ENCODE measurements at places on chromosomes 2 and 18.

GRCh38 chr2:88540346-88540745, 86.9 kb downstream of the EIF2AK3 start:
- DNase-seq, result no peak

DNA sequence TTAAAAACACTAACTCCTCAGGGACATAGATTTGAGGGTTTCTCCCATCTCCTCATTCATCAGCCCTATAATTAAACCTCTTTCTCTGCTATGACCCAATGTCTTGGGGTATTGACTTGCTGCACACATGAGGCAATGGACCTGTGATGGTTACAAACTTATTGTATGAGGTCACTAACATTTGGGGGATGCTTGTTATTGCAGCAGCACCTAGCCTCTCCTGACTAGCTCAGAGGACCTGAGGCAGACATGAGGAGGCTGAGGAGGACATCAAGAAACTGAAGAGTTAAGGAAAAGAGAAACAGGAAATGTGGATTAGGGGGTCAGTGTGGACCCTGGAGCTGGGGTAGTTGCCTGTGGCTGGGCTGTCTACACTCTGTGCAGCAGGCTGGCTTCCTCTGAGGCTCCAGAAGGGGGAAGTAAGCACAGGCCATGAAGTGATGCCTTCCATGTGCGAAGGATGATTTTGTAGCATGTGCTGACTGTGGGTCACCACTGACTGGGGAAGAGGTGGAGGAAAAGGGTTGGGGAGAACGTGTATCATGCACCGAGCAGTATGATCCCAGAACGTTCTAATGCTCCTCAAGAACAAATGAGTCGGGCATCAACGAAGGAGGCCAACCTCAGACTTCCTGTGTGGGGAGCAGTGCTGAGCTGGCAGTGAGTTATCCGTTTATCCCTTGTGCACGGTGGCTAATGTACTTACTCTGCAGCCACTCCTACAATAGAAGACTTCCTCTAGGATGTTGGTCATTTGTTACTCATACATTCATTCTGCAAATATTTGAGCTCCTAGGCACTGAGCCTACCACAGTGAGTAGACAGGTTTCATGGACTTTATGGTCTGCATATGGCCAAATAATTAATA, 42.1 kb upstream of the RFX8 start:
- DNase-seq, result peak; percentile 86

GRCh38 chr2:239372835-239373234, 28.0 kb downstream of the HDAC4 start:
- DNase-seq, result no peak

DNA sequence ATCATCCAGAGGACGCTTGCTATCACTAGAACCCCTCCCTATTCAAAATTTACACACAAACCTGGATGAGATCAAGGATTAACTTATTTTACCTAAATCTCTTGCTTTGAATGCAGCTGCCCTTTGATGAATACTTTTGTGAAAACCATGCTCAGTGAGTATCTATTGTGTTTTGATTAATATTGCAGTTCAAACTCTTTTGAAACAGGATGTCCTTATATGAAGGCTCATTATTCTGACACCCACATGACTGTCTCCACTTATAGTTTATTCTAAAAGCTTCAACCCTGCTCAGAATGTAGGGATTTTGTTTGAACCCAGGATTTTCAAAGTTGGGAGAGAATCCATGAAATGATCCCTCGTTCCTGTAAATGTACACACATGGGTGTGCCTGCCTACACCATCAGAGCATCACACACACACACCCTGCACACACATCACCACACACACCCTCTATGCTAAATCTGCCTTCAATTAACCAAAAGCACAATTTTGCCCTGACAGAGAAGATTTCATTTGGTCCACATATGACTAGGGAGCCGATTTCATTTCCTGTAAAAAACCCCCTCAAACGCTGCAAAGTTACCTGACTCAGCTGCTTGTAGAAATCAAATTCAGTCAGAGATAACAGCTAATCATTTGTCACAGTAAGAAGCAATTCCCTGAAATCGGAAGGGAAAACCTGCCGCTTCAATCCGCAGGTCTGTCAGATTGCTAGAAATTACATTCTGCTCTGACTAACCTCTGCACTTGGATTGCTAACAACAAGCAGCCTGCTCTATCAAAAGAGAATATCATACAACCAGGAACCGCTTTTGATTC, 65.2 kb downstream of the ZEB2 start:
- DNase-seq, result no peak

DNA sequence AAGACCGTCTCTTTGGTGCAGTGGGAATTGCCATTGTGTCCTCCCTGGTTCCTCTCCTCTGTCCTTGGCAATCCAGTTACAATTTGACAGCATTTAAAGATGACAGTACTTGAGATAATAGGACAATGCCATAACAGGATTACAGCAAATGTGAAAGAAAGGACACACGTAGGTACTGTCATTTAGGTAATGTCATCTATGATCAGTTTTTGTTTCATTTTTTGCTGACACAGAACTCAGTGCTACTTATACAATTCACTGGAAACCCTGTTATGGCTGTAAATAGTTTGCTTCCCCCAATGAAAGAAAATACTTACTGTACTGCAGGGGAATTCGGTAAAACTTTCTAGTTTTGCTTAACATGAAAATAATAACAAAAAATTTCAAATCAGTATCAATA, 65.2 kb downstream of the BCL11A start:
- DNase-seq, result no peak

- DNase-seq, result no peak
Observed at GRCh38 chr2:240998995-240999791, 775 bp downstream of the SNED1 start.

GRCh38 chr18:35736696-35737095, 155.2 kb downstream of the GALNT1 start:
- no peak for DNase-seq

GRCh38 chr2:58620093-58620492, 379.0 kb upstream of the FANCL start:
- no peak for DNase-seq

- no peak for DNase-seq
Observed at GRCh38 chr18:68083131-68083530, 566.6 kb upstream of the DSEL start.

GRCh38 chr2:29640360-29640759, 281.0 kb downstream of the ALK start:
- no peak for DNase-seq

GRCh38 chr2:197388866-197389587, 45.8 kb downstream of the SF3B1 start:
- DNase-seq, result no peak

- DNase-seq, result no peak
Observed at GRCh38 chr2:17800693-17801458, 15.4 kb upstream of the MSGN1 start.

DNA sequence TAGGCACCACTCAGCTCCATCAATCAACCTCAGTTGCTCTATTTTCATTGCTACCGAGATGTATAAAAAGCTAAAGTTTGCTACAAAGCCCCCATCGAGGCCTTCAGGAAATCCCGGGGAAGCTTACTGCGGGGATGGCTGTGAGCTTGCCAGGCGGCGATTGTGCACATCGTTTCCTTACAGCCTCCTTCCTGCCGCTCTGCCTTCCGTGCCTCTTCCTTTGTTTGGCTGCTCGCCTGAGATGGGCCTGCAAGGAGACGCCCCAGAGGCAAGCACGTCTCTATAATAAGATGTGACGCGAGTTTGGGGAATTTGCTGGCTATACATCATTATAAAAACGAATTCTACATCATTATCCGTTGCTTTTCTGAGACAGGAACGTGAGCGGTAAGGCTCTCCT, 41.6 kb downstream of the DHRS9 start:
- DNase-seq, result no peak

- no peak for DNase-seq
Observed at GRCh38 chr2:175837046-175837445, 165.0 kb downstream of the LNPK start.

- DNase-seq, result no peak
Observed at GRCh38 chr2:205802065-205802464, 119.8 kb downstream of the NRP2 start.

GRCh38 chr18:34901299-34901698, 139.9 kb upstream of the MAPRE2 start:
- peak; percentile 15 for DNase-seq

- peak; percentile 62 for DNase-seq
Observed at GRCh38 chr2:181891966-181892798, 652 bp downstream of the ITPRID2 start.

DNA sequence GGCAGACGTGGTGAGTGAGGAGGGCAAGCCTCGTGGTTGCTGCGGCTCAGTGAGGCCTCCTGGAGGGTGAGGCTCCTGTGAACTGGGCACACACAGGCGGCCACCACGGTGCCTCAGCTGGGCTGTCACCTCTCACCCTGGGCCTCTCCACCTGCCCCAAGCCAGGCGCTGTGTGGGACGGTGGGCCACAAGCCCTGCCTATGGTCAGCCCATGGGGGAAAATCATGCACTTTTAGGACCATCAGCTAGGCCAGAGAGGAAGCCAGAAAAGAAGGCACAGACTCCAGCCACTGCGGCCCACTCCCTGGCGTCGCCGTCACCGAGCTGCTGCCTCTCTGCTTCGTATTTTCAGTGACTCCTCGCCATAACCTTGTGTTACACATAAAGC, 28.5 kb upstream of the HS6ST1 start:
- no peak for DNase-seq

DNA sequence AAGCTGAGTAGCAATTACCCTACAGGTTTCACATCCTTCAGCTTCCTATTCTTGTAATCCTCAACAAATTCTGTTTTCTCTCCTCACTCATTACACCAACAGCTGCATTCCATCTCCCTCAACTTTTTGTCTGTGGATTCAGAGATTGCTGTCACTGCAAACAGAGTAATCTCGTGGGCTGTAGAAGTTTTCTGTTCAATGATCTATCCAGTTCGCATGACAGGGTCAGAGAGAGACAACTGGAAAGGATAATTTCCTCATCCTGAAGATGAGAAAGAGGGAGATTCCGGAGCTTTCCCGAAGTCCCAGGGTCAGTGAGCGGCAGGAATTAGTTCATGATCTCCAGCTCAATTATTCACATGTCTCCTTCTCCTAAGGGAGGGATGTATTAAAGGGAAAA, 75.7 kb downstream of the MYO5B start:
- DNase-seq, result no peak

DNA sequence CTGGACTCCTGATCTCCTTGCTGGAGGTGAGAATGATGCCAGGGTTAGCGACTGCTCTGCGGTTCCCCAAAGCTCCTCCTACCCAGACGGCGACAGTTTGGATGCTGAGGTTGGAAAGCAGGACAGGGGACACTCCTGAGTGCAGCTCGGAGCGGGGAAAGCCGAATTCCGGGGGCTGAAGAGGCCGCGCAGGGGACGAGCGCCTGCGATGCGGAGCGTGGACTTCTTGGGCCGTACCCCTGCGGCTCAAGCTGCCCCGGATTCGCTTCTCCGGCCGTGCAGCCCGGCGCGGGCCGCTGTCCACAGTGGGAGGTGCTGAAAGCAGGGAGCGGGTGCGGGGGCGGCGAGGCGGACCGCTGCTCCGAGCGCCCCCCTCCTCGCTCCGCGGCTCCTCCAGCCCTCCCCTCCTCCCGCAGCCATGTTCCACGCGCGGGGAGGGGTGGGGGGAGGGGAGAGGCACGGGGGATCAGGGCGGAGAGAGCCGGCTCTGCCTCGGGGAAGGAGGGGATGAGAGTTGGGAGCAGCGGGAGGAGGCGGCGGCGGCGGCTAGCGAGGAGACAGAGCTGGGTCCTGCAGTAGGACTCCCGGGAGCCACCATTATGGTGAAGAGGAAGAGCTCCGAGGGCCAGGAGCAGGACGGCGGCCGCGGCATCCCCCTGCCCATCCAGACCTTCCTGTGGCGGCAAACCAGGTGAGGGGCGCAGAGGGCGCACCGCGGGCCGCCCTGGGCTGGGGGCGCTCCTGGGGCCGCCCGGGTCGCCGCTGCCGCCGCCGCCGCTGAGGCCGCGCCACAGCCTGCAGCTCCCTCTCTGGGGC, at the start of gene UNC80:
UNC80 (plus strand) TSS at position 359 of the 816 bp plus-strand sequence; CDS start at position 600, 241 bp downstream.
- no peak for DNase-seq

DNA sequence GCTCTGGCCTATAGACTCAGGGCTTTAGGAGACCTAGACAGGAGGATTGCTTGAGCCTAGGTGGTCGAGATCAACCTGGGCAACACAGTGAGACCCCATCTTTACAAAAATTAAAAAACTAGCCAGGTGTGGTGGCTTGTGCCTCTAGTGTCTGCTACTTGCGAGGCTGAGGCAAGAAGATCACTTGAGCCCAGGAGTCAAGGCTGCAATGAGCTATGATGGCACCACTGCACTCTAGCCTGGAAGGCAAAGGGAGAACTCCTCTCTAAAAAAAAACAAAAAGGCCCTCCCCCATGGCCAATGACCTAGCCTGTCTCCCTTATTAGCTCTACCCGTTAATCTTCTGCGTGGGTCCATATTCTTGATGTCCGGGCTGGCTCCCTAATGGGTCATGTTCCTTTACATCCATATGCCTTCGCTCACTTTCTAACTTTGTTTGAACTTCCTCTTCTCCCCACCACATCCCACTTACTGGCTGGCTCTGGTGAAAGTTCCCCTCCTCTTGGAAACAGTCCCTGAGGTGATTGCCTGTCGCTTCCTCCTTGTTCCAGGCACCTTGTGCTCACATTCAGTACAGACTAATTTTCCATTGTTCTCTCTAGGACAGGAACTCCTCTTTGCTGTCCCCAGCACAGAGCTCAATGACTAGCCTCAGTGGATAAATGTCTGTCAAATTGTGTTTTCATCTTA, 103.0 kb downstream of the AFF3 start:
- DNase-seq, result no peak

DNA sequence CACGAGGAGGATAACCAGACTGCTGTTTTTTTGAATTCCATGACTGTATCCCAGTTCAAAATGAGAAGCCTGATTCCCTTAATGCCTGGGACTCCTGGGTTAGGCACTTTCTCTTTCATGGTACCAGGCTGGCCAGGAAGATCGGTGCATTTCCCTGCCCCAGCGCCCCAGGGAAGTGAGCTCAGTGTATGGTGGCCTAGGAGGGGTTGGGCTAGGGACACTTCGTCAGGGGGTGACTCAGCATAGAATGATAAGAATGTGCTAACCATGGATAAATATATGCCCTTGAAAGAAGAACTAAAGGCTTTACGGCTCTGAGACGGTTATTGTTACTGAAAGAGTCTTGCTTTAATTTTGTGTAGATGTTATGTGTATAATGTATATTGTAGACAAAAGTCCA, 27.5 kb upstream of the FAM237A start:
- no peak for DNase-seq

- DNase-seq, result no peak
Observed at GRCh38 chr2:46967990-46968647, 52.5 kb upstream of the MCFD2 start.

DNA sequence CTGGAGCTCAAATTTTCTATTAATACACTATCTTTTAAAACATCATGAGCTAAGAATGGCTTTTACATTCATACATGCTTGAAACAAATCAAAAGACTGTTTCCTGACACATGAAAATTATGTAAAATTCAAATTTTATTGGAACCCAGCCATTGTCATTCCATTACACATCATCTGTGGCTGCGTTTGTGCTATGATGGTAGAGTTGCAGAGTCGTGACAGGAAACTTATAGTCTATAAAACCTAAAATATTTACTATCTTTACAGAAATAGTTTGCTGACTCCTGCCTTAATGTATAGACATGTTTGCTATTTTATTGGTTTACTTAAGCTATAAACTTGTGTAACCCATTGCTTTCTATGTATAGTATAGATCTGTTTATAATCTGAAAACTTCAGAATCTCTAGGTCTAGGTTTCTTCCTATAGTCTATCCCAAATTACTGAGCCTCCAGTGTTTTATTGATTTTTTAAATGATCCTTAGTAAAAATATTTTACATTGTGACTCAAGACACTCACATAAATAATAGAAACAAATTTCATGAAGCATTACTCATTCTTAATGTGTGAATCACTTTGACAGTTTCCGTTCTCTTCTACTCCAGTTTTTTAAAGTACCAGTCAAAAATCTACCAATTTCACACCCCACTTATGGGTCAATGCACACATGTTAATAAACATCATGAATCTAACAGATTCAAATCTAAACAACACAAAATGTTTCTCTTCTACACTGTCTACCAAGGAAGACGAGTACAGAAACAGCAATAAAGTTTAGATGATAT, 26.4 kb upstream of the MRPL19 start:
- no peak for DNase-seq

All from AML-193 (cell line).